AG09309 (cell line): ENCODE measurements at places on chromosomes 16 and 17.
A peak's percentile ranks its signal among the peaks of the same experiment; 100 is the strongest.

DNA sequence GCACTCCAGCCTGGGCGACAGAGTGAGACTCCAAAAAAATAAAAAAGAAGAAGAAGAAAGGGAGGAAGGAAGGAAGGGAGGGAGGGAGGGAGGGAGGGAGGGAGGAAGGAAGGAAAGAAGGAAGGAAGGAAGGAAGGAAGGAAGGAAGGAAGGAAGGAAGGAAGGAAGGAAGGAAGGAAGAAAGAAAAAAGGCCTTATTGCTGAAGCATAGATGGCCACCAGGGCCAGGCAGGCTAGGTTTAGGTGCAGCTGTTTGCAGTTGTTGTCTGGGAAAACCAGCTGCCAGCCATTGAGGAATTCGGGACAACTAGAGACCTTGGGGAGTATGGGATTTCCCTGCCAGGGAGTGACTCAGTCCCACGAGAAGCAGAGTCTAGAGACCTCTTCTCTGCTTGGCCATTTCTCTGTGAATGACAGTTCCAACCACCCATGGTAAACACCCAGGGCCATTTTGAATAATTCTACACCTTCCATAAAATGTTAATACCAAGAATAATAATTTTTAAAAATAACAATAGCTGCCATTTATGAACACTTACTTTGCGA, 31.0 kb downstream of the SCNN1B start:
- DNase-seq: no peak

DNA sequence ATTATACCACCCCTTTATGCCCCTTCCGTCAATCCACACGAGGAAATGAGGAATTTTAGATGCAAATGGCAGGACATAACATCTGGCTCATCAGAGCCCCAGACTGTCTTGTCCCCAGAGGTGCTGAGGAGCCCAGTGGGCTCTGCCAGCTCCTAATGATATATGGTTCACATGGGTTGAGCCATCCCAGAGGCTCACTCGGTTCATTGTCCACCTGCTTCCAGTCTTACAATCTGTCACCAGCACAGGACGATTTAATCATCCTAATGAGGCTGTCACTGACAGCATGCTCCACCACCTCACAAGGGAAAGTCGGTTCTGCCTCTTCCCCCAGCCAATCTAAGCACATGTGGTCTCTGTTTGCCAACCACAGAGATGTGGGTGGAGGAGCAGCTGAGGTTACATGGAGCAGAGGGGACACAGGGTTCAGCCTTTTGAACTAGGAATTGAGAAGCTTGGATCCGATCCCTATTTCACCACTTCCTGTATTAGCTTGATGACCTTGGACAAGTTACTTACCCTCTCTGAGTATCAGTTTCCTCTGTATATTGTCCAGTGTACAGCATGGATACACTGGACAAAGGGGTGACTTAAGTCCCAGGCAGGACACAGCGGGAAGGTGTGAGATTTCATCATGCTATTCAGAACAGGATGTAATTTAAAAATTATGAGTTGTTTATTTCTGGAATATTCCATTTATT, 27.0 kb upstream of the DHX8 start:
- DNase-seq: no peak

DNA sequence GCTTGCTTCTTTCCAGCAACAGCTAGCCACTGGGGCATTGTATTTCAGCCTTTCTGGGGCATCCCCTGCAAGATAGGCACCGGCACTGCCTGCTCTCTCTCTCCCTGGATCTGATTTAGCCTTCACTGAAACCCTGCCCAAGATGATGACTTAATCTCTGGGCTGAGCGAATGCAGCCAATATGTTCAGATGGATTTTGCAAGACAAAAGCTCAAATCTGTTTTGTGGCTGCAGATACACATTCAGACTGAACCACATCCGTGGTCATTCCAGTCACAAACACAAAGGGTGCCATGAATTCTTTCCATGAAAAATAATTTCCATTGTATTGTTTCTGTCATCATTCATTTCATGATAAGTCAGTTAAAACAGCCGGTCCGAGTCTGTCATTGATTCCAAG, 24.2 kb downstream of the SOST start:
- peak; percentile 85 for DNase-seq

DNA sequence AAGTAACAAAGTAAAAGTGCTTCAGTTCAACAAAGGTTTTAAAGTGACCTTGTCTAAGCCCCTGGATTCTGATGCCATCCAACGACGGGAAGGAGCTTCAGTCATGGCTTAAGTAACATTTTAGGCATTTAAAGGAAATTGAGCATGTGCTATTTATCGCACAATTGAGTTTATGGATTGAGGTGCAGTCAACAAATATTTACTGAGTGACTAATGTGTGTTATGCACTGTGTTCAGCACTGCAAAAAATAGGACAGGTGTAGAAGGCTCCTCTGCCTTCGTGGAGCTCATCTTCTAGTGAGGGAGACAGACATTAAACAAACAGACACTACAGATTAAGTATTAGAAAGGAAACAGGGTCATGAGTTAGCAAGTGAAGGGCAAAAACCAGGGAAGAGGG, 12.5 kb downstream of the TMIGD1 start:
- no peak for DNase-seq

DNA sequence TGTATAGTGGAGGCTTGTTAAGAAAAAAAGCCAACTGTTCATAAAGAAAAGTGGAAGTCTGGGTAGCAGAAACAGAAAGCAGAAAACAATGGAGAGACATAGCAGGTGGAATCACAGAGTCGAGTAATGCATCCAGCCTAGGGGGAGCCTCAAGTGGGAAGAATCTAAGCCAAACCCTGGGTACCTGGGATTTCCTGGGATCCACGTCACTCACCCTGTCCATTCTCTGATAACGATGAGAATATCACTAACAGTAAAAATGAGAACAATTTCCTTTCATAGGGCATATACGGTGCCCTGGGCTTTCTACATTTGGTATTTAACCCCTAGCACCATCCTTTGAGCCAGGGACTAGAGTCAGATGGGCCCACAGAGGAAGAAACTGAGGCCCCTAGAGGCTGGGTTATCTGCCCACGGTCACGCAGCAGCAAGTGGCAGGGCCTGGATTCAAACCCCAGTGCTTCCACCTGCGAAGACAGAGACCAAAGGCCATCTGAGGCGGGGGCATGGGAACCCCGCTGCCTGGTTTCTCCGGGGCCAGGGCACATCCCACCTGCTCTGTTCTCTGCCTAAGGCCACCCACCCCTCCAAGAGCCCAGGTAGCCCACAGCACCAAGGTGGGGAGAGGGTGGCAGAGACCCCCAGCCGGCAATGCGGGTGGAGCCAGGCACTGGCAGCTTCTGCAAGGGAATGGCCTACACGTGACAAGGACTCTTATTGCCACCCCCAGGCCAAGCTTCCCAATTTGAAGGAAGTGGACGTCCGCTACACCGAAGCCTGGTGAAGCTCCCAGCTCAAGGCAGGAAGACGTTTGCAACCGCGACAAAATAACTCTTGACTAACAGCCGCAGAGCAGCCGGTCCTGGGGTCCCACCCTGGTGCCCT, 69.8 kb upstream of the PLCG2 start:
- no peak for DNase-seq
